ENCODE measurements at places on chromosomes 12 and 14.
A peak's percentile ranks its signal among the peaks of the same experiment; 100 is the strongest.

GRCh38 chr14:28755198-28755815 lies 11.3 kb upstream of the FOXG1 start:
- no peak for DNase-seq

GRCh38 chr12:31603546-31604009 lies 12.6 kb upstream of the DENND5B start:
- DNase-seq: no peak

- DNase-seq: no peak
Measured at GRCh38 chr12:53078425-53079225, 565 bp downstream of the SPRYD3 start.

DNA sequence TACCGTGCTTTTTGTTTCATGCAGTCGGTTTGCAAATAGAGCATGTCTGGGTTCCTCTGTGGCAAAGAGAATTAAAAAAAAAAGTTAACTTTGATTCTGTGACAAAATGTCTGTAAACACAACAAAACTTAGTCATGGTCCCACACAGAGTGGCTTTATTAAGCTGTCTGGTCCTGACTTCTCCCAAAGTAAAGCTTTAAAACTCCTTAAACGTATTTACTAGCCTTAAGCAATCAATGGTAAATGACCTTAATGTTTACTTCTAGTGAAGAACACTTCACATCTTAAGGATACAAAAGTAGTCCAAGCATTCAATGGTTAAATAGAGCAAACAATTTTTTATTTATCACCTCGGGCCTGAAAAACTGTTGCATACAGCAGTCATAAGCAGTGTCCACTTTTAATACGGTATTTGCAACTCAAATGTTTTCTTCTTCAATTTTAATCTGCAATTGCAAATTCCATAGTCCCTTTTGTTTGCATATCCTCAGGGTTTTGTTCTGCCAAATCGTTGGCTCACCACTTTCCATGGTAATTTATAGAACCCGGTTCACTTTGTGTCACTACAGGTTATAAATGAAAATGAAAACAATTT lies 453.0 kb upstream of the MIS18BP1 start:
- DNase-seq: no peak

GRCh38 chr12:96223411-96224218 lies 29.4 kb downstream of the ELK3 start:
- DNase-seq: peak; percentile 54
